SK-N-MC (cell line): ENCODE measurements at places on chromosomes 2 and 18.

GRCh38 chr2:168534926-168535325, 78.9 kb downstream of the CERS6 start:
- no peak for DNase-seq

- DNase-seq = no peak
Measured at GRCh38 chr18:55444536-55444935, 143.5 kb downstream of the TCF4 start.

- DNase-seq = no peak
Measured at GRCh38 chr18:49223837-49224529, 236.5 kb downstream of the DYM start.

DNA sequence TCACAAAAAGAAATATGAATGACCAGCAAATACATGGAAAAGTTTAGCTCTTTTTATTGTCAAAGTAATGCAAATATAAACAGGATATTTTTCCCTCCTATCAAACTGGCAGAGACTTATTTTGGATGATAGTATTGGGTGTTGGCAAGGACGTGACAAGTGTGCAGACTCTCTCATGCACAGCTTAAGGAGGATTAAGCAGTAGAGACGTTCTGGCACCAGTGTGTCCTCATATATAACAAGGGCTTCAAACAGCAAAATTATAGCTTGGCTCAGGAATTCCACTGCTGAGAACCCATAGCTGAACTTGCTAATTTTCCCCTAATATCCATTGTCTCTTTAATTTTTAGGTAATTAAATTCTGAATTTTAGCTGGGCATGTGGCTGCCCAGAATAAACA, 114.4 kb downstream of the FAM124B start:
- peak; percentile 65 for DNase-seq

DNA sequence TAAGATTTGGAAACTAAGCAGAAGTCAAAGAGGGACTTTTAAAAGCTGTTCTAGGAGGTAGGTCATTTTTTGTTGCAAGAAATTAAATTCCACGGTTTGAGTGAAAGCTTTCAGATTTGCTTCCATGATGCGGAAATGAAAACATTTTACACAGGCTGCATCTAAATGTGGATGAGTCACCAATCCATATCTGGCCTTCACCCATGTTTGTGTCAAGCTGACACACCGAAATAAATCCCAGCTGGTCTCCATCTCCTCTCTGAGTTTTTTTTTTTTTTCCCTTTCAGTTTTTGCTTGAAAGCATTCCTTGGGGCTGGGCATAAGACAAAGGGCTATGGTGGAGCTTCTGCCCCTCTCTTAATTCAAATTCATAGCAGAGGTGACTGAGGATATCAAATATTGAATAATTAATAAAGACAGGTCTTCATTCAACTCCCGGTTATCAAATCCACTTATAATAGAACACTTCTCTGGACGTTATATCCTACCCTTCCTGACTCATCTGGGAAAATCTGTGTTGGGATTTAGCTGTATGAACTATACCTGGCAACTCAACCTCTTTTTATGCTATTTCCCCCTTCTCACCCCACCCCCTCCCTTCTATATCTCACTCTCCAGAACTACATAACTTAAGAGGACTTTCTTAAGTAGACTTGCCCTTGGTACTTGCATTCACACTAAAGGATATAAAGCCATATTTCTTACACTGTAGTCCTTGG, 558.3 kb upstream of the GCFC2 start:
- no peak for DNase-seq

DNA sequence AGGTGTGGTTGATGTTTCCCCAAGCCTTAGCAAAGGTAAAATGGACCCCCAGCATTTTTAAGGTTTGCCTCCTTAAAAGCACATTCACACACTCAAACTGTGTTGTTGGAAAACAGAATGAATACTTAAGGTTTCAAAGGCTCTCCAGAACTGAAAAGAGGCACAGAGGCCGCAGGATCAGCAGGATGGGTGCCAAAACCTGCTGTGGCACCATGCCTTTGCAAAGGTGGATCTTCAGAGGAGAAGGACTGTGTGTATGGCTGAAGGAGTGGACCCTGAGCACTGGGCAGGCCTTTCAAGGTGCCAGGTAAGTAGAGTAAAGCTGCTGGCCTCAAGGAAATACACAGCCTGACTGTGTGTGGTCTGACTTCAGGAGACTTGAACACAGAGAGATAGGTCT, 127.3 kb downstream of the XRCC5 start:
- no peak for DNase-seq

GRCh38 chr2:290090-290722, 2.3 kb upstream of the ALKAL2 start:
- no peak for DNase-seq

GRCh38 chr18:68662754-68663153, 52.2 kb downstream of the TMX3 start:
- no peak for DNase-seq

DNA sequence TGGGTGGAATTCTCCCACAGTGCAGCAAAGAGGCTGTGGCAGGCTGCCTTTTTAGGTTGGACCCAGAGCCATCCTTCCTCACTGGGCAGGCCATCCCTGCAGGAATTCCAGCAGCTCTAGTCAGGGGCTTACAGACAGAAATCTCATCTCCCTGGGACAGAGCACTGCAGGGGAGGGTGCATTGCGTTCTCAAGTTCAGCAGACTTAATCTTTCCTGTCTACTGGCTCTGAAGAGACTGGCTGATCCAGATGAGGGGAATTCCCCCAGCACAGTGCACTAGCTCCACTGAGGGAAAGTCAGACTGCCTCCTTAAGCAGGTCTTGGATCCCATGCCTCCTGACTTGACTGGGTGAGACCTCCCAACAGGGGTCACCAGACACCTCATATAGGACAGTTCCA, 899.7 kb upstream of the VRK2 start:
- no peak for DNase-seq

GRCh38 chr2:203599509-203599908, 64.4 kb upstream of the RAPH1 start:
- DNase-seq = no peak

- no peak for DNase-seq
Measured at GRCh38 chr2:33129263-33130053, 182.7 kb downstream of the LTBP1 start.

DNA sequence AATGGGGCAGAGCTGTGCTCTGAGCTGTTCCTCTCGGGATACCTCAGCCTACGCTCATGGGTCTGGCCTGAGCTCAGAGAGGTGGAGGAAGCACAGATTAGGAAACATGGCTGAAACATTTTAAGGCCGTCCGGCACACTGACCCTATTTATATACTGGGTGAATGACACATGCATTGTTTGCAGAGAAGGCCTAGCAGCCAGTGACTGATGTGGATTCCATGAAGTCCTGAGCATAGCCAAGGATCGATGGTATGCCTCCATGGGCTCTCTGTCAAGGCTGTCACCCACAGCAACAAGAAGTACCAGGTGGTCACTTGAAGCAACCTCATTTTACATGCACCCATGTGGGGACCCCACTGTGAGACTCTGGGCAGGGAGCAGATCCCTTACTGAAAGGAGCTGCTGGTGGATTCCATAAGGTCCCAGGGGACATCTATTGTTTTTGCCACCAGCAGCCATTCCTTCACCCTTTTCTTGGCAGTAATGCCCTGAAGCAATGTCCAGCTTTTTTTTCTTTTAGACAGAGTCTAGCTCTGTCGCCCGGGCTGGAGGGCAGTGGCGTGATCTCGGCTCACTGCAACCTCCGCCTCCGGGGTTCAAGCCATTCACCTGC, 8.4 kb downstream of the PTMA start:
- no peak for DNase-seq

- DNase-seq = no peak
Measured at GRCh38 chr2:233351423-233351822, 2.9 kb upstream of the DGKD start.

- DNase-seq = no peak
Measured at GRCh38 chr2:40430776-40431599, 20.9 kb downstream of the SLC8A1 start.

DNA sequence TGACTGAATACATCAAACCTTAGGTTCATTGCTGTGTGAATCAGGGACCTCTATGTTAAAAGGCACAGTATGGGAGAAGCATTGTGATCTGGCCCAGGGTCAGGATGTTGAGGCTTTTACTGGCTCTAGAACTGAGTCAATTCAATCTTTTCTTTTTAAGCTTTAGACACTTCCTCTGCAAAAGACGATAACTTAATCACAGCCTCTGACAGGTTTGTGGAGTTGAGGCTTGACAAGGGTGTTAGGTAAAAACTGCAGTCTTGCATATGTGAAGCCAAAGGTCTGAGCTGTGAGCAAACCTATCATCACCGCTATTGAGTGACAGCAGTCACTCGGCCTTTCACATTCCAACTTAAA, 17.3 kb upstream of the ARHGAP25 start:
- no peak for DNase-seq

DNA sequence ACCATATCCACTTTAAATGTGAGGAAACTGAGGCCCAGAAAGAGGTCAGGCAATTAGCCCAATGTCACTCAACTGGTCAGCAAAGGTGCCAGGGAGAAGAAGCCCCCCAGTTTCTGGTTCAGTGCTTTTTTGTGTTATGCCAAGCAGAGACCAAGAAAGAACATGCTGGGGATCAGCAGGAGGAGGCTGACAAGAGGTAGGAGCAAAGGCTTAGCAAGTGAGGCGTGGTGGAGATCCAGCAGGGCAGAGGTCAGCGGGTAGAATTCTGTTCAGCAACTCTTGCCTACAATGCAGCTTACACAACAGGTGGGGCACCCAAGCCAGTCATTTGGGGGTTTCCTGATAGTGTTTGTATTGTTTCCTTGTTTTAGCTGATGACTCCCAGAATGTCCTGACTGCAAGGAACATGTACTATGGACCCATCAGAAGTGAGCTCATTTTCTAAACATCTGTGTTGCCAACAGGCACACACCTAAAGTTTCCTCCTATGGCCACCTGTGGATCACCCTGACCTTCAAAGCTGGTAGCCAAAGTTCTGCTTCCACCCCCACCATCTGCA, 28.2 kb downstream of the LPIN2 start:
- DNase-seq = no peak

DNA sequence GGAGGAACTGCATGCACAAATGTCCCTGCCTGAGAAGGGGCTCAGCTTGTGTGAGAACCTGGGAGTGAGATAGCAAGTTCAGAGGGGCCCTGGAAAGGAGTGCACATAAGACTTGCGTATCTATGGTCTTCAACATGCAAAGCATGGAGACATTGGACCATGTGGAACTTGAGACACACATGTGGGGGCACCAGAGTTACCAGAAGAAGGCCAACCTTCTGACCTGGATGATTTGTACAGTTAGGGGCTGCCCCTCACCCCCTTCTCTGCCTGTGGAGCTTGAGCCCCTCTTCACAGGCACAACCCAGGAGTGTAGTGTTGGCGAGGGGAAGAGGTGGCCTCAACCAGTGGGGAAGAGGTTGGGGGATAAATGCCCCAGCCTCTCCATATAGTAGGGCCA, 165.0 kb upstream of the ARL4C start:
- DNase-seq = no peak

DNA sequence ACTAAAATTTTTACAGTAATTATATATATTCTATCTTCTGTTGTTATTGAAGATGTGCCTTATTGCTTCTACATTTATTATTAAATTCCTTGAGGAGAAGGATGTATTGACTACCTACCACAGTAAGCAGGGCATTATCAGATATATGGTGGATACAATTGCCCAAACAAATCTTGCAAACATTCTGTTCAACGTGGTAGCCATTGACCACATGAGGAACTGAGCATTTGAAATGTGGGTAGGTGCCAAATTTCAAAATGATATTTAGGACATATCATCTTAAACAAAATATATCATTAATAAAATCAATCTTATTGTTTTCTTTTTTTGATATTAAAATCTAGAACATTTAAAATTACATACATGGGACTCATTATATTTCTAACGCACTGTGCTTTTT, 11.1 kb downstream of the SCN3A start:
- no peak for DNase-seq

DNA sequence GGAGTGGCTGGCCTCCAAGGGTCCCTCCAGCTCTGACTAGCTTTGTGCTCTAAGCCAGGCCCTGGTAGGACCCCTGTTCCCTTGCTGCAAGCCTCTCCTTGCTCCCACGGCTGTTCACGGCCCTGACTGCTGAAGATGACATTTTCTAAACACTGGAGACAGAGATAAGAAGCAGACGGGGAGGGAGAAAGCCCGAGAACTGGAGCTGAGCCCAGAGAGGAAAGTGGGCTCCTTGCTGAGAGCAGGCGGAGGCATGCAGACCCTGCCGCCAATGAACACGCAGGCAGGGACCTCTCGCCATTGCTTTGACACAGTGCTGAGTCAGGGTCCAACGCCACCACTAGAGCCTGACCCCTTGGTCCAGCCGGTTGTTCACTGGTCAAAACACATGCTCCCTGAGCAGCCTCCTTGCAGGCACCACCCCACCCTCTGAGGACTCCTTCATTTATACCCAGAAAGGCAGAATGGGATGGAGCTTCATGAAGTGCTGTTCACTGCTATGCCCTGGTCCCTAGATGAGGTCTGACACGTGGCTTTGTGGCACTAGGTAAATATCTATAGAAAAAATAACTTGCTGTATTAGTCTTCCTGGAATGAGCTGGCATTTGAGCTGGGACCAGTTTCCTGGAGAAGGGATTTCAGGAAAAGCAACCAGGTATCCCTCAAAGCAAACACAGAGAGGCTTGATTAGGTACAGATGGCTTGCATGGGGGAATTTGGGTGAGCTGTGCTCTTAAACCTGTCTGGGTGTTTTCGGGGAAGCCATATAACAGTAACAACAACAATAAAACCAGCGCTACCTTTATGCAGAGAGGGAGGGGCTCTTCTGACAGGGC, 65.7 kb downstream of the MCFD2 start:
- DNase-seq = no peak

DNA sequence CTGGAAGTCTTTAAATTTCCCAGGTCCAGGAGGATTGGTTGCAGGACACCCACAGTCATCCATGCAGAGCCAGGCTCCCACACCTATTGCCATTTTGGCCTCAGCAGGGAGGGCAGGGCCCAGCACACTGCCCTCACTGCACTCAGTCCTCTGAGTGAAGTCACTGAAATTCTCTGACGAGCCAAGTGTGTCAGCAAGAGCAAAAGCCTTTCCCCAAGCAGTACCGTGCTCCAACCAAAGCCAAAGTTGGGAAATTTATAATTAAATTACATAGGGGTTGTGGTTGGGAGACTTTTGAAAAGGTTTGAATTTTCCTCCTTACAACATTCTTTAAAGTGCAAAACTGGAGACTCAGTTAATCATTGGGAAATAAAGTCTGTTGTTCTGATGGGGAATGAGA, 98.5 kb upstream of the CD226 start:
- no peak for DNase-seq

- DNase-seq = no peak
Measured at GRCh38 chr2:217107480-217107879, 247.6 kb upstream of the TNP1 start.

DNA sequence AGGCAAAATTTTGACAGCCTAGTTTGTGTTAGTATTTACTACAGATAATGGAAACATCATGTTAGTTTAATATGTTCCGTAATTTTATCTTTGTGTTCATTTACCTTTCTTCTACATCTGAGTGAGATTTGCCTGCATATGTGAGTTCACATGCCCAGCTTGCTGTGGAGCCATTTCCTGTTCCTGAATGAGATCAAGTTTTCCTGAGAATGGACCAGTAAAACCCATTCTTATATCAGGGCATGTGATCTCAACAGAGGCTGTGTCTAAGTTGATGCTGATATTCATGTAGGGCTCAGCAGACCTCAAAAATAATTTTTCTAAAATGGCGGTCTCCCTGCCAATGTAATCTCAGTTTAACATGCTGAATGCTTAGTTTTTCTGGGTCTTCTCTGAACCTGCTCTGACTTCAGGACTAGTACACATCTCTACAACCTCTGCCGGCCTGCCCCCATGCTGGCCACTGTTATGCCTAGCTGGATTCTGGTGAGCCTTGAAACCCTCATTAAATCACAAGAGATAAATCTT, 1.0 kb downstream of the IL1A start:
- DNase-seq = no peak
